Inflammatory macrophage (primary cell): ENCODE measurements at places on chromosomes 5 and 9.

DNA sequence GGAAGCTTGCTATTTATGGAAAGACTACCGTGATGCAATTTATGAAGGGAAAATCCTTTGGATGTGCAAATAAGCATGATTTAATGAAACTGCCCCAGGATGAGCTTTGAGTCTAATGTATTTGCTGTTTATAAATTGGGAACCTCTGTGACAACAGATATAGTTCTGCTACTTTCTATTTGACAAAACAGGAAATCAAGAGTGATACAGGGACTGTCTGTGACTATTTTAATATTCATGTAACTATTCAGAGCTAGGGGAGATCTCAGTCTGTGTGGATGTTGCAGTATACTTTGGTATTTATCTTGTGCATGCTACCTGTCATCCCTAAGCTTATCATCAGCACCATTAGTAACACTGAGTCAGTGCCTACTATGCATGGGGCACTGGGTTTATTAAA lies 132.1 kb downstream of the PDZD2 start:
- peak; percentile 49 for DNase-seq

DNA sequence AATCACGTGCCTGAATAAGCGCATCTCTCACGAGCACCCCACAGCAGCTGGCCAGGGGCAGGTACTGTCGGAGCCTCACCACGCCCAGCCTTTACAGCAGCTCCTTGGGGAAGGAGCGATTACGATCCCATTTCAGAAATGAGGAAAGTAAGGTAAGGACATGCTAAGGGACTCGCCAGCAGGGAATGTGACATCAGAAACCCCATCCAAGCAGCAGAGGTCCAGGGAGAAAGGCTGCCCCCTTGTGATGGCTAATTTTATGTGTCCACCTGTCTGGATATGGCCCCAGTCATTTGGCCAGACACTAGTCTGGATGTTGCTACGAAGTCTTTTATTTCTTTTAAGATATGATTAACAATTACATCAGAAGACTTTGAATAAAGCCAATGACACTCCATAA lies 77.3 kb downstream of the UBE2QL1 start:
- no peak for DNase-seq

DNA sequence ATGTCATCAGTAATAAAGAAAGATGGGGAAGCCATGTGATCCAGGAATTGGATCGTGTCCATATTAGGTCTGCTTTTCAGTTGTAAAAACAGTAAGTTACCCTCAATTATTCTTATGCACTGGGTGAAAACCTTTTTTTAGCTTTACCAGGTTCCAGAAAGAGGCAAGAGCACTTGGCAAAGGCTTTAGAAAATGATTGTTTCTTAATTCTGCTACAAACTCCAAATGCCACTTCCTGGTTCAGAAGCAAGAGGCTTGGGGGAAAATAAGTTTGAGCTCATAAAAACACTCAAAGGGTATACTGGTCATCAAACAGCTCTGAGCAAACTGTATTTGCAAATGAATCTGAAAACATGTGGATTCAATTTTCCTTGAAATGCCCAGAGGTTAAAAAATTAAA lies 615.6 kb downstream of the EBF1 start:
- DNase-seq = no peak

- DNase-seq = no peak
Measured at GRCh38 chr5:42855811-42856210, 44.1 kb upstream of the SELENOP start.

DNA sequence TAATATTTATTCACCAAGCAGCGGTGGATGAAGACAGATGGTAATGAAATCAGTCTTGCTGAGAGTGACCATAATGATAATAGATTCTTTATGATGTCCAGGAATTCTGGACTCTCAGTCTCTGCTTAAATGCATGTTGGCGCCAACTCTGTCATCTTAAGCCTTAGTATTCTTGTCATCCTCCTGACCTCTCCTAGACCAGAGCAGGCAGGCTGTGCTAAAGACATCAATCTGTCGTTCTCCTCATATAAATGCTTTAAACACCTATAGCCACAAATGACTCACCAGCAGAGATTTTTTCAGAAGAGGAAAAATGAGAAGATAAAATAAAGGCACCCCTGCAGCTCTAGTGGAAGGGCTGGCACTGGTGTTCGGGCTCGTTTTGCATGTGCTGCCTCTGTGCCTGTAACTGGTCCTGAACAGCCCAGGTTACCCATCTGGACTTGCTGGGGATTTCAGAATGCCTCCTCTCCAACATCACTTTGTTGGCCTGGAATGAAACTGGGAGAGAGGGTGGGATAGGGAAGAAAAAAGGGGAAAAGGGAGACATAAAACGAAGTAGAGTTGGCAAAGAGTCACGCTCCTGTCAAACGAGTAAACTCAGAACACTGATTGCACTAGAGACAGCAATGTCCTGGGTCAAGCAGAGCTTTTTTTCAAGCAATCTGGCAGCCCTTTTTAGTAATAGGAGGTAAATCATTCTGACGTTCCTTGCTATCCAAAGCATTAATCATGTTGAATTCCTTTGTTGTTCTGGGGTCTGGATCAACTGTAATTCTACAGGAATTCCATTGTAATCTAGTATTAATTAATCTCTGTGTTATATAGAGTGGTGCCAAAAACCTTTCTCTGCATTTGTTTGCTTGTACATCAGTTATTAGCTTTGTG lies 195.5 kb upstream of the CLINT1 start:
- no peak for DNase-seq

DNA sequence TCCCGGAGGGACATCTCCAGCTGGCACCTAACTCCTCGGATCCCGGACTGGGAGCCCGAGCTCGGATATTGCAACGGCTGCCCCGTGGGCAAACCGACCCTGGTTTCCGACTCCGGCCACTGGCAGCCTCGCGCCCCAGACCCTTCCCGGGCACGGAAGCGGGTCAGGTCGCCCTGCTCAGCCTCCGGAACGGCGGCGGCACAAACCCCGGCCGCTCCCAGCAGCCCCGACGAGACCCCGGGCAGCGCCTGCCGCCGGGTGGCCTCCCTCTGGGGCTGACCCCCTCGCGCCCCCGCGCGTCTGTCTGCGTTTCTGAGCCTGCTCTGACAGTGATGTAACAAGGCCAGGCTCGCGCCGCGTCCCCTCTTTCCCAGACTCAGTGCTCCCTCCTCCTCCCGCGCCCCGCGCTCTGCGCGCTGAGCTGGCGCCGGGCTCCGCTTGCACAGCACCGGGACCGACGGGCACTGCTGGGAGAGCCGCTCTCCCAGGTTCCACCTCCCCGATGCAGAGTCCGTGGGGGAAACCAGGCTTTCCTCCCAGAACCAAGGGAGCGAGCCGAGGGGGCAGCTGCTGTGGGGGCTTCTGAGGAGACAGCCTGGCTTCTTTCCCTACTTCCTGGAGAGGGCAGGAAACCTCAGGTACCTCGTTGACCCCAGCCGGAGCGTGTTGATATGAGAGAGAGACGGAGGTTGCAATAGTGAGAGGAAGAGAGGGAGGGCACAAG lies at the start of gene TMEM215:
Gene TMEM215 (plus strand): TSS at position 373 of the 724 bp plus-strand sequence. CDS start 644 bp downstream, outside the sequence.
- DNase-seq = no peak

- no peak for DNase-seq
Measured at GRCh38 chr5:134492568-134492967, 32.9 kb upstream of the JADE2 start.

DNA sequence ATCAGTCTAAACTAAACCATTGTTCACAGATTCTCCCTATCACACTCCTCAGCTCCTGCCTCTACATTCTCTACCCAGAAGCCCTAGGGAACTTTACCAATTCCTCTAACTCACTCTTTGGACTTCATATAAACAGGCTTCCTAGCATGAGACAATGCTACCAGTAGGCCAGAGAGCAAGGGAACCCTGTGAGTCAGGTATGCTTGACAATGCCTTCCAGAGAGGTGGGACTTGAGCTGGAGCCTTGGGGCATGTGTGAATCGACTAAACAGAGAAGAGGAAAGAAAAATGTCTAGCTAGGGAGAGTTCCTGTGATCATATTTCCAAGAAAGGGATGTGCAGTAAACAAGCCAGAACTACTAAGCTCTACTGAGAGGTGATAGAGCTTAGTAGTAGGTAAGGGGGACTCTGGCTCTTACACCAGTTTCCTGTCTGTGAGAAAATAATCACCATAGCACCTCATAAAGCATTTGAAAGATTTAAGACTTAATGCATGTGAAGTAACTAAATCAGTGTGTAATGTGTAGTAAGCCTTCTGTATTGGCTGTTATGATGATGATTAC lies 6.4 kb upstream of the RFK start:
- no peak for DNase-seq
